ENCODE measurements at places on chromosomes 13 and 19.

GRCh38 chr19:18599485-18599884 is 7.1 kb downstream of the CRLF1 start:
- DNase-seq: no peak

- no peak for DNase-seq
Measured at GRCh38 chr13:83731113-83731512, 151.2 kb downstream of the SLITRK1 start.

DNA sequence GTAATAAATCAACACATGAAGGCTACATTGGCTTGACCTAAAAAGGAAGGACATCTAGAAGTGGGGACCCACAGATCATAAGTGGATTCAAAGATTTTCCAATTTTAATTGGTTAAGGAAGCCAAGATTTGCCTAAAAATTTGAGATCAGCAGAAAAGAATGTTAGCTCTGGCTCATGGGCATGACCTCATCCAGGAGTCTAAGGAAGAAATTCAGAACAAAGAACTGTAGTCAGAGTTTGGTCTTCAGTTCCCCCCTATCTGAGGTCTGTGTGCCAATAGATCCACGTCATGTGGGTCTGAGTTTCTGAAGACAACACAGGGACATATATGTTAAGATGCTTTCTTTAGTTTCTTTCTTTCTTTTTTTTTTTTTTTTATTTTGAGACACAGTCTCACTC is 648.8 kb upstream of the SPRY2 start:
- no peak for DNase-seq

GRCh38 chr13:66275416-66275815 is 954.7 kb downstream of the PCDH9 start:
- no peak for DNase-seq

DNA sequence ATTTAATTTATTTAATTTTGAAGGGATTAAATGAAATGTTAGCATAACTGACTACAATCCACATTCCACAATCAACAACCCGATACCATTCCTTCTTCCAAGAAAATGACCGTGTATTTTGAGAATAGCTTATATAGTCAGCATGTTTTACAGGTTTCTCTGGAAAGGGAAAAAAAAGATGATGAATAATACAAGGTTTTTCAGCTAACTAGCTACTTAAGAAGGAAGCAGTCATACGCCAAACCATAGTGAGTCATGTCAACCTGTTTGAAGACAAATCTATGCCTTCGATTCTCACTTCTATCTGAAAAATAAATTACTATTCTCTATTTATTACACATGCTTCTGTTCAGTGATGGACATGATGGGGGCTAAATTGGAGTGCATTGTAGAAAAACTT is 258.6 kb downstream of the EFNB2 start:
- DNase-seq: no peak

DNA sequence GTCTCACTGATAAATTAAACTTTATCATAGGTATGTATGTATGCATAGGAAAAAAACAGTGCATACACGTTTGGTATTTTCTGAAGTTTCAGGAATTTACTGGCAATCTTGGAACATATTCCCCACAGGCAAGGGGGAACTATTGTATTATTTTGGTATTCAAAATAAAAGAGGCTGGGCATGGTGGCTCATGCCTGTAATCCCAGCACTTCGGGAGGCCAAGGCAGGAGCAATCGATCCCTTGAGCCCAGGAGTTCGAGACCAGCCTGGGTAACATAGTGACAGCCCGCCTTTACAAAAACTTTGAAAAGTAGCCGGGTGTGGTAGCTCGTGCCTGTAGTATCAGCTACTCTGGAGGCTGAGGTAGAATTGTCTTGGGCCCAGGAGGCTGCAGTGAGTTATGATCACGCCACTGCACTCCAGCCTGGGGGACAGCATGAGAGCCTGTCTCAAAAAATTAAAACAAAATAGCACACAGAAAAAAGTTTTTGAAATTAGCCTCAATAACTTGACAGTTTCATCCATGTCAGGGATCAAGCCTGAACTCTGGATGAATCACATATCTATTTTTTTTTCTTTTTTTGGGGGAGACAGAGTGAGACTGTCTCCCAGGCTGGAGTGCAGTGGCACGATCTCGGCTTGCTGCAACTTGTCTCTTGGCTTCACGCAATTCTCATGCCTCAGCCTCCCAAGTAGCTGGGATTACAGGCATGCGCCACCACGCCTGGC is 29.1 kb upstream of the HOMER3 start:
- DNase-seq: no peak

- DNase-seq: no peak
Measured at GRCh38 chr13:97945792-97946419, 7.6 kb upstream of the IPO5 start.

DNA sequence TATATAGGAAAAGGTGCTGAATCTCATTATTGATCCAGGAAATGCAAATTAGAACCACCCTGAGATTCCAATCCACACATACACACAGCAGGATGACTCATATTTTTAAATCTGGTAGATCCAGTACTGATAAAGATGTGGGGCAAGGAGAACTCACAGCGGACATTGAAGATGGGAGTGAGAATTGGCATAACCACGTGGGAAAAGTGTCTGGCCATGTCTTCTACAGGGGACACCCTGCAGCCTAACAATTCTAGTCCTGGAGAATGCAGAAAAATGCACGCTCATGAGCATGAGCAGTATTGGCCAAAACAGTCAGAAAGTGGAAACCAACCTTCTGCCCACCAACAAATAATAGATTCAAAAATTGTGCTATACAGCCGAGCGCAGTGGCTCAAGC is 13.5 kb upstream of the BCL3 start:
- no peak for DNase-seq

DNA sequence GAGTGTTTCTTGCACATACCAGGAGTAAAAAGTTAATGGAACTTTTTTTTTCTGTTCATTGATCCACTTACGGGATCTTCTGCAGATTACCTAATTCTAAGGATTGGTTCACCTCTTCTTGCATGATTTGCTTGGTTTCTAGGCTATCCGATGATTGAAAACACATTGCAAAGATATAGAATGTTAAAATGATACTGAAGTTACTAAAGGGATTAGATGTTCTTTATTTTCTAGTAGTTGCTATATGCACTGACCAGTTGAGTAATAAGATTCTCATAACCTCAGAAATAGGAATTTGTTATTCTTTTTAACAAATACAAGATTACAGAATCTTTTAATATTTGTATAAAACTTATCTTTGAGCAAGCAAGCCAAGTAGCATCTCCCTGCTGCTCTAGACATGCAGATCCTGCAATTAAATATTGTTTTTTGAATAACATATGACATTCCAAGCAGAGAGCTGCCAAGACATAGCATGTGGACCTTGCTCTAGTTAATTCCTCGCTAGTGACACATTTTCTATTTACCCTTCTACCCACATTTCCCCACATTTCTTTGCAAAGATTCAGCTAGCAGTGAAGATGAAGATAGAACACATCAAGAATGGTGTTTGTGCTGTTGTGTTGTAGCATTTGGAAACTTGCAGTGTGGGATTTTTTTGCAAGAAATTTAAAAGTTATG is 51.7 kb upstream of the RNF113B start:
- DNase-seq: no peak

DNA sequence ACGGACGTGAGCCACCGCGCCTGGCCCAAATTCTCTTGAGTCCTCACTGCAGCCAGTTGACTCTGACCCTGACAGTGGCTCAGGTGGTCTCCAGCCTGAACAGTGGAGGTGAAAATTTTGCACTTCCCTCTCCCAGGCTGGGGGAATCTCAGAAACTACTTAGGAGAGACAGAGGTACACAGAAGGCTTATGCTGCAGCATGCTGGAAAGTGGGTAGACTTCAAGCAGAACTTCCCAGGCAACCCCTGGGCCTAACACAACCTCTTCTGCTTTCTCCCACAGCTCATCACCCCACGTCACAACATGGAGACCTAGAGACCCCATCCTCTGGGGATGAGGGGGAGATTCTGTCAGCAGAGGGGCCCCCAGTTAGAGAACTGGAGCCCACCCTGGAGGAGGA is 14.4 kb downstream of the NCAN start:
- DNase-seq: no peak

GRCh38 chr13:85501616-85502015 is 297.6 kb downstream of the SLITRK6 start:
- no peak for DNase-seq

- DNase-seq: no peak
Measured at GRCh38 chr13:30061217-30061616, 210.8 kb upstream of the UBL3 start.

DNA sequence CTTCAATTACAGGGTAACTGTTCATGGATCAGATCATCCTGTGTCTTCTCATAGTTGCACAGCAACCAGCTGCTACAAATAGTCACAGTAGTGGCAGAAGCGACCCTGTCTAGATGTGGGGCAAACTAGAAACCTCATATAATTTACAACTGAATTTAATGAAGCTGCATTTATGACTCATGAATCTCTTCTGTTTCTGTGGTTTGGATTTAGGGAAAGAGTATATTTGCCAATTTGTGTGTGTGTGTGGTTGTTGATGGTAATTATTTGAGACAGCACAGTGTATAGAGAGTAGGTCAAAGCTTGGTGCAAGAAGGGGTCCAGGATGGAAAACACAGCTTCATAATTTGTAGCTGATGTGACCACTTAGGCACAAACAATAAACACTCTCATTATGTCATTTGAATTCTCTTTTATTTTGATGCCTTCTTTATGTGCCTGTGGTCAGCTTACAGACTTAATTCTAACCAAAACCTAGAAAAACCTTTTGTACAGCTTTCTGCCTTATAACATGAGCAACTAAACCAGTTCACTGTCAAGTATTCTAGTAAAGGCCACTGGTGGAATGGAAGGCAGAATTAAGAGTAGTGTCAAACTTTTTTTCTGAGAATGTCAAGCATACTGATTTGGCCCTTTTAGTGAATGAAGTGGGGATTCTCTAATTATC is 218.1 kb downstream of the TBC1D4 start:
- DNase-seq: no peak

DNA sequence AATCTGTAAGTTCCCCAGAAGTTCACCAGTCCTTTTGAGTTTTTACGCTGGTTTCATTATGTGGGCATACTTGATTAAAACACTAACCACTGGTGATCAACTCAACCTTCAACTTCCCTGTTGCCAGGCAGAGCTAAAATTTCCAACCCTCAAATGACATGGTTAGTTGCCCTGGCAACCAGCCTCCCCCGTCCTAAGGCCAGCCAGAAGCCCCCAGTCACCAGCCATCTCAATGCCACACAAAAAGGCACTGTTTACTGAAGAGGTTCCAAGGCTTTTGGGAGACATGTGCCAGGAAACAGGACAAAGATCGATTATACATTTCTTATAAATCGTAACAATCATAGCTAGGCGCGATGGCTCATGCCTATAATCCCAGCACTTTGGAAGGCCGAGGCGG is 1.6 kb downstream of the ZNF649 start:
- DNase-seq: peak; percentile 3

GRCh38 chr19:46834121-46834520 is 16.5 kb downstream of the AP2S1 start:
- DNase-seq: no peak

DNA sequence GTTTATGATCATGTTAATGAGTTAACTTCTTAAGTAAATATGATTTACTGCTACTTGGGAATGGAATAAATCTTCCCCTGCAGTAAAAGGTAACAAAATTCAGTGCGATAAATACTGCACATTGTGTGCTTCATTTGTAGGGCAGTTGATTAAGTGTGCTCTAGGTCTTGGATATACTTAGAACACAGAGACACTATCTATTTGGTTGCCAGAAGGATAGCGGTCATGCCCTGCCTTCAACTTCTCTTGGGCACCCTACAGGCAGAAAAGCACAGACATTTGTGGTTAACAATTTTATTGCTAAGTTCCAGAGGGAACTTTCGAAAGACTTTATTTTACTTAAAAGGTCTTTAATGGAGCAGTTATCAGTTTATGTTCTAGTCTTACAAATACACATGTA is 605.8 kb downstream of the PCDH9 start:
- DNase-seq: no peak

- DNase-seq: no peak
Measured at GRCh38 chr13:51500687-51501086, 47.9 kb upstream of the INTS6 start.

Data from hypothalamus (tissue), 51 donors.